ENCODE measurements at places on chromosomes 11 and 22. TPM values are rescaled to one million over a fixed set of nuclear protein-coding genes. Genes with fewer than 3 reads are reported as not detected.

Gene SLC5A12
- polyA plus RNA-seq: 1.5 TPM

Gene USP35
- polyA plus RNA-seq: 4.9 TPM

Gene PATE2
- polyA plus RNA-seq: not detected

Gene PIWIL4
- polyA plus RNA-seq: 4.2 TPM

Gene MMP27
- polyA plus RNA-seq: not detected

Gene SCGB1D2
- polyA plus RNA-seq: 2.6 TPM

Gene CSNK2A3
- polyA plus RNA-seq: 3.0 TPM

Gene RIBC2
- 7.5 TPM for polyA plus RNA-seq

Gene MED17
- polyA plus RNA-seq: 47.0 TPM

Gene PGGHG
- polyA plus RNA-seq: 13.6 TPM

Gene C11orf16
- 0.25 TPM for polyA plus RNA-seq

Gene ADM2
- 5.4 TPM for polyA plus RNA-seq

Gene RAG2
- 1.1 TPM for polyA plus RNA-seq

Gene POU2AF2
- polyA plus RNA-seq: 0.12 TPM

Gene HBG2
- polyA plus RNA-seq: 42,529 TPM
